Body of pancreas (tissue), 4 donors: ENCODE measurements at places on chromosomes 1 and 21. TPM values are rescaled to one million over a fixed set of nuclear protein-coding genes. Genes with fewer than 3 reads are reported as not detected.
A peak's percentile ranks its signal among the peaks of the same experiment; 100 is the strongest.

Gene FOXD2
- 0.26 TPM for total RNA-seq

Gene FCRL2
- total RNA-seq: not detected

Gene SPATA46
- not detected for total RNA-seq

DNA sequence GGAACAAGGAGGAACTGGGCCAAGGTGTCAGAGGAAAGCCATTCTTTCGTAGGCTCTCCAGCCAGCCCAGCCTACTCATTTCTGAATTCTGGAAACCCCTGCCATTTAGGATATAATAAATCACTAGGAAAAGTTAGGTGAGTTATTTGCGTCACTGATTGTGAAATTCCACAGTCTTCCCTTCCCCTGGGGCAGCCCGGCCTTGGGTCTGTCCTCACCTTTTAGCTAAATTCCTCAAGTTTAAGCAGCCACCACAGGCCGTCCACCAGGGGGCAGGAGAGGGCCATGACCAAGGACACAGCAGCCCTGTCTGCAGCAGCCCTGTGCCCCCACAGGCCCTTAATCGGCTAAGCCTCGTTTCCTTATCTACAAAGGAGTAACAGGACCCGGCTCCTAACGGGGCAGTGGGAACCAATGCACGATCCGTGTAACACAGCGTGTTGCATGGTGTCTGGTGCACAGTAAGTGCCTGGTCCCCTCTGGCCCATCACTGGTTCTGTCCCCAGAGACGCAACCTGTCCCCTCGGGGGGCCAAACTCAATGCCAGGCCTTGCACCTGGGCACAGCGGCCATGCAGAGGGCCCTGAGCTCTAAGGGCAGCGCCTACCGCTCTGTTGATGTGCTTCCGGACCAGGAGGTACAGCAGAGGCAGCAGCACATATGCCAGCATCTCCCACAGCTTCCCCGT lies 18.1 kb downstream of the GPR157 start:
- H3K36me3 ChIP-seq: no peaks in the 10 kb centered on the region
- H3K4me3 ChIP-seq: no peak overlapping the region
- H3K27ac ChIP-seq: peak overlapping the region; percentile 72
- no peaks in the 10 kb centered on the region for H3K27me3 ChIP-seq

- DNase-seq: no peak
- H3K4me3 ChIP-seq: no peak overlapping the region
- H3K4me1 ChIP-seq: peaks cover 26% of the 10 kb centered on the region
- no peaks in the 10 kb centered on the region for H3K36me3 ChIP-seq
- H3K27ac ChIP-seq: no peak overlapping the region
- no peaks in the 10 kb centered on the region for H3K27me3 ChIP-seq
Observed at GRCh38 chr1:115067161-115067859, 22.0 kb downstream of the TSPAN2 start.

GRCh38 chr1:48718116-48718630 lies 58.5 kb downstream of the BEND5 start:
- H3K27me3 ChIP-seq: no peaks in the 10 kb centered on the region
- no peak overlapping the region for H3K27ac ChIP-seq
- DNase-seq: no peak
- H3K4me3 ChIP-seq: no peak overlapping the region
- H3K4me1 ChIP-seq: no peaks in the 10 kb centered on the region

GRCh38 chr1:194378517-194378916 lies 1192.1 kb upstream of the B3GALT2 start:
- DNase-seq: no peak
- no peaks in the 10 kb centered on the region for H3K27me3 ChIP-seq

GRCh38 chr1:94284476-94284875 lies 47.1 kb upstream of the ARHGAP29 start:
- no peak overlapping the region for H3K27ac ChIP-seq
- H3K4me3 ChIP-seq: no peak overlapping the region

Gene MYOG
- not detected for total RNA-seq

DNA sequence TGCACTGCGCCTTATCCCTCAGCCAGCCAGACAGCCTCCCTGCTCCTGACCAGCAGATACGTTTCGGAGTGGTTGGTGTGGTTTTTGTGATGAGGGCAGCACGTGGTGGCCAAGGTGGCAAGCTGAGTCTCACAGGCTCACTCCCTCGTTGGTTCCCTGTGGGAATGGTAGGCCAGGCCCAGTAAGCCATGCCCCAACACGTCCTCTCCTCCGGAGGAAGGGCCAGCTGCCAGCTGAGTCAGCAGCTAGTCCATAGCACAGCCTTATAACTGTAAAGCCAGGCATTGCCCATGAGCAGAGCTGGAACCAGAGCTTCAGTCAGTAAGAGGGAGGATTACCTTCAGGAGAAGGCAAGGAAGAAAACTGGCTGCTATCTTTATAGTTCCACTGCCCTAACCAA lies 29.5 kb downstream of the SZRD1 start:
- H3K4me3 ChIP-seq: no peak overlapping the region
- no peaks in the 10 kb centered on the region for H3K27me3 ChIP-seq
- no peak for DNase-seq

DNA sequence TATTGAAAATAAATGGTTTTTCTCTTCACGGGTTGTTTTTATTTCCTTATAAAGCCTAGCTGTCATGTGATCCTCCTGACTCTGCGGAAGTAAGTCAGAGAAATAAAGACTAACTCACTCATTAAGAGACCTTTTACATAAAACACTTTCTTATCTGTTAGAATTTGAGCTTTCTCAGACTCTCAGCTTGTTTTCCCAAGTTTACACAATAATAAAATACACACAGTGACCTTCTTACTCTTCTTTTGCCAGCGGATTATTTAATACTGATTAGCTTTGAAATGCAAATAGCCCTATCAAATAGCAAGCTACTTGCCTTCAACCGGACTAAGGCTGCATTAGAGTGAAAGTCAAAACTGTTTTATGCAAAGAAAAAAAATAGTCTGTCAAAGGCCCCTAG lies 45.5 kb upstream of the CXADR start:
- H3K27me3 ChIP-seq: no peaks in the 10 kb centered on the region
- no peak for DNase-seq

DNA sequence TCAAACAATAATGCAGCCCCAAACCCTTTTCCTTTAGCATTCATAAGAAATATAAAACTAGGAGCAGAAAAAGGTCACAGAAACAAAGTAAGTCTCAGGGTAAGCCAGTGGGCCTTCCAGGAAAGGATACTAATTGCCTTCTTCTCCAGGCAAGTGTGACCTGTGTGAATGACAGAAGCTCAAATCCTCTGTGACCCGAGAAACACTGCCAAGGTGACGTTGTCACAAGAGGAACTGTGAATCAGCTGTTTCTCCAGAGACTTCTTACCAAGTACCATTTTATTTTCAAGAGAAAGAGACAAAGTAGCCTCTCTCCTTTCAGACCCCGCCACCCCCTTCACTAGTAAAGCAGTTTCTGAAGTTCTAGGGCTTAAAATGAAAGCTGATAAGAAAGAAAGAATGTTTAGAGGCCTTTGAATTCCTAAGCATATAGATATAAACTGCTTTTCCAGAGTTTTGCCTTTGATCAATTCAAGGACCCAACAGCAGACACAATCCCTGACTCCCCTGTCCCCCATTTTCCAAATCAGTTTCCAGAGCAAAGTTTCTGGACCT lies 155.6 kb downstream of the NUF2 start:
- no peaks in the 10 kb centered on the region for H3K27me3 ChIP-seq
- no peaks in the 10 kb centered on the region for H3K4me1 ChIP-seq
- H3K36me3 ChIP-seq: no peaks in the 10 kb centered on the region
- no peak overlapping the region for H3K4me3 ChIP-seq

Gene ANKRD35
- 1.3 TPM for total RNA-seq

DNA sequence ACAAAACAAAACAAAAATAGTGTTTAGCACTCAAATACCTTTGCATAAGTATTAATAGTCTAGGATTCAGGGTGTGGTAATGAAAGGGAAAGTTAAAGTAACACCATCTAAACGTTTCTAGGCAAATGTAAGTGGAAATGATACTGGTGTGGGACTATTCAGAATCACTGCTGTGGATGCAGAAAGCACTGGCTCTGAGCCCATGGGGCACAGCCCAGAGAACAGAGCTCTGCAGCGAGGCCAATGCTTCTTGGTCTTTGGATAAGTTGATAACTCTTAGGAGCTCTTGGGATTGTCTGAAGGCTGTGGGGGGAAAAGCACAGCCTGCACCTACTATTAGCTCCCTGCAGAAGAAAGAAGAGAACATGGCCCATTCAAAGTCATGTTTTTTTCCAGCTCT lies 21.4 kb upstream of the DNM3 start:
- no peaks in the 10 kb centered on the region for H3K4me1 ChIP-seq
- DNase-seq: no peak
- no peaks in the 10 kb centered on the region for H3K36me3 ChIP-seq
- H3K4me3 ChIP-seq: no peak overlapping the region
- no peak overlapping the region for H3K27ac ChIP-seq

- H3K4me3 ChIP-seq: no peak overlapping the region
- H3K27ac ChIP-seq: no peak overlapping the region
- no peaks in the 10 kb centered on the region for H3K36me3 ChIP-seq
- no peak for DNase-seq
Observed at GRCh38 chr1:195973311-195973904, 634.8 kb downstream of the KCNT2 start.

DNA sequence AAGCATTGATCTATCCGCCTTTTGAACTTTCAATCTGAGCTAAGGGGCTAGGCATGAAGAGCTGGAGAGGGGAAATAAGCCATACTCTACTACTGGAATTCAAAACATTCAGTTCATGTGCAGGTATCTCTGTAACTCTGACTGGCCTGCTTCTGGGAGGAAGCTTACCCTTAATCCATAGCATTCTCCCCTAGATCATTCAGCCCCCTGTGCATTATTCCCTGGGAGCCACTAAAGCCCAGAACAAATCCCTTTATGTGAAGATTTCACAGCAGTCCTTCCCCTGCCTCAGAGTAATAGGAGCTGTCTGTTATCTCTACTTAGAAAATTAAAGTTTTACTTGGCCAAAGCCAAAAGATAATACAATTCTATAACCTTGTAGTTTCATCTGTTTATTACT lies 300.7 kb downstream of the SEC16B start:
- DNase-seq: no peak
- H3K27ac ChIP-seq: no peak overlapping the region
- no peaks in the 10 kb centered on the region for H3K36me3 ChIP-seq
- no peaks in the 10 kb centered on the region for H3K27me3 ChIP-seq
- H3K4me3 ChIP-seq: no peak overlapping the region

Gene TEX38
- not detected for total RNA-seq

- no peak for DNase-seq
- no peaks in the 10 kb centered on the region for H3K27me3 ChIP-seq
- no peaks in the 10 kb centered on the region for H3K4me1 ChIP-seq
- no peaks in the 10 kb centered on the region for H3K36me3 ChIP-seq
- H3K4me3 ChIP-seq: no peak overlapping the region
- no peak overlapping the region for H3K27ac ChIP-seq
Observed at GRCh38 chr21:39575775-39576174, 37.0 kb upstream of the B3GALT5 start.

DNA sequence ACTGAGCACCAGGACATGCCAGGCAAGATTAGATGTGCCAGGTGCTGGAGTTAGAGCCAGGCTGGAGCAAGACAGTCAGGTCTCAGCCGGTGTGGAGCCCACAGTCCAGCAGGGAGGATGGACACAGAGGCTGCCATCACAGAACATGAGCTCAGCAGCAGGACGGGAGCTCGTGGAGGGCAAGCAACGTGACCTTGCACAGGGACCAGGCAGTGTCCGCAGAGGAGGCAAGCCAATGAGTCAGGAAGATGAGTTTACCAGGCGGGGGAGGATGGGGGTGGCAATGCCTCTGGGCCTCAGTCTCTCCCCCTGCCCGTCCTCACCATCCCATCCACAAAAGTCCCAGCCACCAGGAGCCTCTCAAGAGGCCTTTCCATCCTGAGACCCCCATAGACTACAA lies 20.7 kb upstream of the ZC3H12A start:
- no peak for DNase-seq
- no peak overlapping the region for H3K4me3 ChIP-seq
- H3K4me1 ChIP-seq: peaks cover 5% of the 10 kb centered on the region
- no peak overlapping the region for H3K27ac ChIP-seq

Gene ACTN2
- total RNA-seq: 3.0 TPM

GRCh38 chr1:160367934-160368923 lies 1.4 kb downstream of the NHLH1 start:
- H3K36me3 ChIP-seq: no peaks in the 10 kb centered on the region
- no peak overlapping the region for H3K4me3 ChIP-seq
- H3K27me3 ChIP-seq: no peaks in the 10 kb centered on the region
- H3K27ac ChIP-seq: no peak overlapping the region
- no peaks in the 10 kb centered on the region for H3K4me1 ChIP-seq

- H3K4me3 ChIP-seq: no peak overlapping the region
- H3K27me3 ChIP-seq: no peaks in the 10 kb centered on the region
- H3K4me1 ChIP-seq: no peaks in the 10 kb centered on the region
- no peak overlapping the region for H3K27ac ChIP-seq
- H3K36me3 ChIP-seq: no peaks in the 10 kb centered on the region
Observed at GRCh38 chr1:106924360-106924759, 132.1 kb upstream of the PRMT6 start.

Gene A3GALT2
- not detected for total RNA-seq

DNA sequence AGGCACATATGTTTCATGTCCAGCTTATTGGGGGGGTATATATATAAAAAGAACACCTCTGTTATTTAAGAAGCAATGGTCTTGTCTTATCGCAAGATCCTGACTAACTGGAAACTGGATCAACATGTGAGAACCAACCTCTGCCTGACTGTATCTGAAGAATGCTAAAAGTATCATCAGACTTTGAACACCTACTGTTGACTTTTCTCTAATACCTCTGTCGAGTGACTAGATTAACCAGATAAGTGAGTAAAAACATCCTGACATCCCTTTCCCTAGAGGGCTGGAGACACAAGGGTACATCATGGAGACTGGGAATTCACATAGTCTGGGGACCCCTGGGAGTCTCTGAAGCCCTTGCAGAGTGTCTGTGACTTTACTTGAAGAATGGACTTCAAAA lies 26.3 kb upstream of the PIGC start:
- H3K36me3 ChIP-seq: no peaks in the 10 kb centered on the region
- no peaks in the 10 kb centered on the region for H3K27me3 ChIP-seq
- H3K4me3 ChIP-seq: no peak overlapping the region
- peaks cover 77% of the 10 kb centered on the region for H3K4me1 ChIP-seq

Gene CACHD1
- total RNA-seq: 8.6 TPM

Gene MAGI3
- total RNA-seq: 75.8 TPM

- H3K27ac ChIP-seq: no peak overlapping the region
- DNase-seq: no peak
- H3K36me3 ChIP-seq: no peaks in the 10 kb centered on the region
- no peaks in the 10 kb centered on the region for H3K4me1 ChIP-seq
Observed at GRCh38 chr1:57848406-57848805, 424.5 kb upstream of the DAB1 start.

GRCh38 chr1:25922971-25923552 lies 16.8 kb upstream of the STMN1 start:
- H3K27me3 ChIP-seq: no peaks in the 10 kb centered on the region
- peak; percentile 32 for DNase-seq
- H3K4me1 ChIP-seq: peaks cover 17% of the 10 kb centered on the region
- H3K36me3 ChIP-seq: no peaks in the 10 kb centered on the region
- peak overlapping the region; percentile 37 for H3K4me3 ChIP-seq

DNA sequence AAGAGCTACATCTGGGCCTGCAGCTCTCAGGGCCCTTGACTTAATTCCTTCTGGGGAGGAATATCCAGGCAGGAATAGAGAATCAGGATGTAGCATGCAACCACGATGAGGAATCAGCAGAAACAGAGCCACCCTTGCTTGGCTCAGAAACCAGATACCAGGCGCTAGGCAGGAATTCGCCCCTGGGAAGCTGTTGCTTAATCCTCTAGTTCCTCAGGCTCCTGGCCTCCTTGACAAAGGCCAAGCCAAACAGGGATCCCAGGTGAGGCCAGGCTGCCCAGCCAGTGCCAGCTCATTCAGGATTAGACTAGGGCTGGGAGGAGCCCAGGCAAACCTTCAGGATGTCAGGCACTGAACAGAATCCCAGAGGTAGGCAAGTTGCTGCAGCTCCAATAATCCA lies 48.2 kb upstream of the IRF2BP2 start:
- H3K27me3 ChIP-seq: no peaks in the 10 kb centered on the region
- peak; percentile 79 for DNase-seq
- H3K4me1 ChIP-seq: peaks cover 32% of the 10 kb centered on the region
- H3K36me3 ChIP-seq: no peaks in the 10 kb centered on the region
- H3K4me3 ChIP-seq: no peak overlapping the region
